ENCODE measurements at places on chromosomes 3 and 15. TPM values are rescaled to one million over a fixed set of nuclear protein-coding genes. Genes with fewer than 3 reads are reported as not detected.

- H3K4me1 ChIP-seq, result no peaks in the 10 kb centered on the region
- H3K4me3 ChIP-seq, result no peak overlapping the region
- H3K27me3 ChIP-seq, result no peaks in the 10 kb centered on the region
- no peaks in the 10 kb centered on the region for H3K36me3 ChIP-seq
Measured at GRCh38 chr3:5585085-5585484, 397.6 kb downstream of the EDEM1 start.

The SELENOS gene
- 62.1 TPM for total RNA-seq

The SEMA6D gene
- 5.6 TPM for total RNA-seq

The GP9 gene
- not detected for total RNA-seq

The MB21D2 gene
- total RNA-seq, result 6.0 TPM

DNA sequence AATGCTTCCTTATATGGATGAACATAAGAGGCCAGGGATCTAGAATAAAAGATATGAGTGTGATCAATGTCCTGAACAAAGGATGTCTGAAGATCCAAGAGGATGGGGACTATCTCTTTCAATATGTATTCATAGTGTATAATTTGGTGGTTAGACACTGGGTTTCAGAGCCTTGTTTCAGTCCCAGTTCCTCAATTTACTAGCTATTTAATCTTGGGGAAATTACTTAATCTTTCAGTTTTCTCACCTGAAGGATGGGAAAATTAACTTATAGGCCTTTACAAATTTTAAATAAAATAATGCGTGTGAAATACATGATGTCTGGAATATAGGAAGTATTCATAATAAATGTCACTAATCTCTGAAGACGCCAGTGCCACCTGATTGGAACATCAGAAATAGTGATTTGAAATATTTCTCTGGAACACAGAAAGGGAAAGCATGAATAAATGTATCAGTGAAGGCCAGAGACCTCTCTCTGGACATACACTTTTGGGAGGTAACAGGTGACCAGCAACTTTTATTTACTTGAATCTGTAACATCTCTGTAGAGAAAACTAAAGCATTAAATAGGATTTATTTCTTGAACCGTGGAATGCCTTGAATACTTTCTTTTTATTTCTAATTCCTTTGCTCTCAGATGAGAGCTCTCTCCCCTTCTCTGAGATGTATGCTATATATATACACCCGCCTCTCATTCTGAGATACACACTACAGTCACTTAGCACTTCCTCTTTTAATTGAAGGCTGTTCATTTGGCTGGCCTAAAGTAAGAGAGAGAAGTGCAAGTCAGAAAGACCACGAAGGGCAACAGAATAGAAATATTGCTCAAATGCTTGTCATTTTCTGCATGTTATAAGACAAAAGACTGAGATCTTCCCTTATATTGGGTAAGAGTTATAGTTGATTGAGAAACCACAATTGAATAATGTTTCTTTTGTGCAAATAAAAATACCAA, 407.1 kb downstream of the LSAMP start:
- peaks cover 5% of the 10 kb centered on the region for H3K4me1 ChIP-seq
- no peak overlapping the region for H3K27ac ChIP-seq
- H3K4me3 ChIP-seq, result no peak overlapping the region
- no peaks in the 10 kb centered on the region for H3K36me3 ChIP-seq

All from sigmoid colon (tissue), 7 donors.